RCC 7860 (cell line): ENCODE measurements at places on chromosomes 1 and 21.

DNA sequence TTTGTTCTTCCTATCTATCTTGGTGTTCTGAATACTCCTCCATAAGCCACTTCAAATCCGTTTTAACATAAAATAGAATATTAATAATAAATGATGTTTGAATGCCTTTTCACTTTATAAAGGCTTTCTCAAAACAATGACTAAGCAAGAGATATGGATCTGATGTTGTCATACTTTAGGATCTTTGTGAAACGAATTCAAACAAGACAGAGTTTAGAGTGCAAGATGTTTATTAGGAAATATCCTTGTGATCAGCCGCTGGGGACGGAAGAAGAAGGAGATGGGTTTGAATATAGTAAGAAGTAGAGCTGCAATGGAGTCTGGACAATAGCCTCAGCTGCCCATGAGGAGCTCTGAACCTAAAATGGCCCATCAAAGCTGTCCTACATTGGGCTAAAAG, 351.8 kb downstream of the NEGR1 start:
- no peak for DNase-seq

- no peak for DNase-seq
These were observed 71.1 kb downstream of the SKI start for GRCh38 chr1:2299131-2299627.

DNA sequence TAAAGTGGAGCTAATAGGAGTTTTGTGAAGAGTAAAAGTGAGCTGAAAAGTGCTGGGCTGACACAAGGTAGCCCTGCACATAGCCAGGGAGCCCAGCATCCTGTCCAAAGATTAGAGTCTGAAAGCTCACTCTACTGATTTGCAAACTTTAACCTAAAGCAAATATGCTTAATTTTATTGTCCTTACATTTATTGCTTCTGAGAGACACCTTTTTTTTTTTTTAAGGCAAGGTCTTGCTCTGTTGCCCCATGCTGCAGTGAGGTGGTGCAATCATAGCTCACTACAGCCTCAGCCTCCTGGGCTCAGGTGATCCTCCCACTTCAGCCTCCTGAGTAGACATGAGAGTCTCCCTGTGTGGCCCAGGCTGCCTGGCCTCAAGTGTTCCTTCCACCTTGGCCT, 16.5 kb downstream of the MGST3 start:
- DNase-seq = no peak

- DNase-seq = no peak
These were observed 157.9 kb upstream of the BACE2 start for GRCh38 chr21:41010101-41010435.

GRCh38 chr21:33780631-33781030, 135.0 kb downstream of the ATP5PO start:
- DNase-seq = no peak

DNA sequence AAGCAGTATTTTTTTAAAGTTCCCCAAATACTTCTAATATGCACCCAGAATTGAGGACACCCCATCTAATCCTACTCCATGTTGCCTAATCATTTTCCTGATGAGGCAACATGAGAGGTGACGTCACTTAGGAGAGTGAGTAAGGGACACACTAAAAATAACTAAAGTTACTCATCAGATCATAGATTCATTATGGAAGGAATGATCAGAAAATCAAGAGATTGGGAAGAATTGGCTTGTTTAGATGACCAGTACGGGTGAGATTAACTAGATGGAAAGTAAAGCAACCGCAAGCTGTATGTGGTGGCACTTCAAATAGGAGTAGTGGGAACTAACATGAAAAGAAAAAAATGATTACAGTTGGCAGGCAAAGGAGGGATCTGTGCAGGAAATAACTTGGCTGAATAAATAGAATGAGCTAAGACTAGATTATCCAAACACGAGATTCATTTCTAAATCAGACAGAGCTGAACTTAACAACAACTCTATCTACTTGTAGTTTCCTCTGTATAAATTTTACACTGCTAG, 61.4 kb upstream of the CXADR start:
- DNase-seq = no peak

- DNase-seq = no peak
These were observed 48.1 kb downstream of the PRKCZ start for GRCh38 chr1:2098301-2098698.

DNA sequence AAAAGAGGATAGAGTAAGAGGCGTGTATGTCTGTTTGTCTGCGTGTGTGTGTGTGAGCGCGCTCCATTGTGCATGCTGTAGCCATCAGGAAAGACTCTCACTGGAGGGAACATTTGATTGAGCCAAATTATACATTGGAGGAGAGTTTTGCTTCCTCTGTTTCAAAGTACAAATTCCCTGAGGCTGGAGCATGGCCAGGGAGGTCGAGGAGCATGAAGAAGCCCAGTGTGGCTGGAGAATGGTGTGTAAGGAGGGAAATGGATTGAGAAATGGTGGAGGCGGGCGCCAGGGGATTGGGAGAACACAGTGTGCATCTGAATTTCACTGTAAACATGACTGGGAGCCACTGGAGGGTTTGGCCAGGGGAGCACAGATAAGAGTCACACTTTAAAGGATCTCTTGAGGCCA, 22.1 kb upstream of the EFNA1 start:
- no peak for DNase-seq
